Right atrium auricular region (tissue), 2 donors: ENCODE measurements at places on chromosomes 2 and 18. TPM values are rescaled to one million over a fixed set of nuclear protein-coding genes. Genes with fewer than 3 reads are reported as not detected.
A peak's percentile ranks its signal among the peaks of the same experiment; 100 is the strongest.

GRCh38 chr2:126802774-126803433 is 95.8 kb upstream of the TEX51 start:
- no peak overlapping the region for H3K27ac ChIP-seq
- DNase-seq = peak; percentile 18
- H3K4me3 ChIP-seq = no peak overlapping the region
- no peaks in the 10 kb centered on the region for H3K36me3 ChIP-seq
- no peaks in the 10 kb centered on the region for H3K4me1 ChIP-seq

Gene ZNF512
- total RNA-seq = 12.0 TPM

GRCh38 chr18:71798986-71799673 is 745.0 kb downstream of the CBLN2 start:
- H3K36me3 ChIP-seq = no peaks in the 10 kb centered on the region
- H3K4me1 ChIP-seq = no peaks in the 10 kb centered on the region
- DNase-seq = no peak
- H3K4me3 ChIP-seq = no peak overlapping the region
- H3K27ac ChIP-seq = no peak overlapping the region

DNA sequence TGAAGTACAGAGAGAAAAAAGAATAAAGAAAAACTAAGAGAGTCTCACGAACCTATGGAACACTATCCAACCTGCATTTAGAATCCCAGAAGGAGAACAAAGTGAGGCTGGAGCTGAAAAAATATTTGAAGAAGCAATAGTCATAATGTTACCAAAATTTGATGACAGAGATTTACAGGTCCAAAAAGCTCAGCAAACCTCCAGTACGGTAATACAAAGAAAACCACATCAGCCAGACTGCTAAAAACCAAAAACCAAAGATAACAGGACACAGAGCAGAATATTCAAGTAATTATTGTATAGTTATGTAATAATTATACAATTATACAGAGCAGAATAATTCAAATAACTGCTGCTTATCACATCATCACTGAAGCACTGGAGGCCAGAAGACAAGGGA is 23.7 kb downstream of the ATL2 start:
- H3K27me3 ChIP-seq = no peaks in the 10 kb centered on the region
- no peak overlapping the region for H3K27ac ChIP-seq
- H3K4me3 ChIP-seq = no peak overlapping the region
- H3K36me3 ChIP-seq = peaks cover 5% of the 10 kb centered on the region
- no peak for DNase-seq
- H3K4me1 ChIP-seq = peaks cover 5% of the 10 kb centered on the region

Gene CRACDL
- total RNA-seq = 7.4 TPM
